ENCODE measurements at places on chromosomes 16 and 17. TPM values are rescaled to one million over a fixed set of nuclear protein-coding genes. Genes with fewer than 3 reads are reported as not detected.

- no peaks in the 10 kb centered on the region for H3K36me3 ChIP-seq
- DNase-seq: peak; percentile 73
- H3K27ac ChIP-seq: no peak overlapping the region
- H3K4me1 ChIP-seq: peaks cover 22% of the 10 kb centered on the region
Measured at GRCh38 chr17:38676706-38677504, 2.1 kb upstream of the EPOP start.

GRCh38 chr17:56777859-56778258 is 55.9 kb downstream of the C17orf67 start:
- H3K4me1 ChIP-seq: peaks cover 14% of the 10 kb centered on the region
- peaks cover 18% of the 10 kb centered on the region for H3K27me3 ChIP-seq
- no peak overlapping the region for H3K27ac ChIP-seq

DNA sequence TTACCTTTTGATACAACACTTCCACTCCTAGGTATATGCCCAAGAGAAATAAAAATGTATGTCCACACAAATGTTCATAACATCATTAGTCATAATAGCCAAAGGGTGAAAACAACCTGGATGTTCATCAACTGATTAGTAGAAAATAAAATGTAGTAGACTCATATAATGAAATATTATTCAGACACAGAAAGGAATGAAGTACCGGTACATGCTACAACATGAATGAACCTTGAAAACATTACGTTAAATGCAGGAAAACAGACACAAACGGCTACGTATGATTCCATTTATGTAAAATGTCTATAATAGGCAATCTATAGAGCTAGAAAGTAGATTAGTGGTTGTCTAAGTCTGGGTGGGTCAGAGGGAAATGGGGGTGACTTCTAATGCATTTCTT is 358.5 kb downstream of the CA10 start:
- H3K36me3 ChIP-seq: no peaks in the 10 kb centered on the region
- H3K27ac ChIP-seq: no peak overlapping the region
- no peaks in the 10 kb centered on the region for H3K4me1 ChIP-seq
- H3K27me3 ChIP-seq: peaks cover 6% of the 10 kb centered on the region

GRCh38 chr17:76111956-76112355 is 8.4 kb upstream of the EXOC7 start:
- no peak overlapping the region for H3K27ac ChIP-seq
- H3K4me1 ChIP-seq: no peaks in the 10 kb centered on the region
- no peaks in the 10 kb centered on the region for H3K36me3 ChIP-seq
- DNase-seq: no peak
- H3K4me3 ChIP-seq: no peak overlapping the region

GRCh38 chr16:54326266-54326662 is 39.7 kb upstream of the IRX3 start:
- H3K36me3 ChIP-seq: no peaks in the 10 kb centered on the region
- H3K4me3 ChIP-seq: no peak overlapping the region
- no peak overlapping the region for H3K27ac ChIP-seq
- H3K27me3 ChIP-seq: no peaks in the 10 kb centered on the region
- no peak for DNase-seq

DNA sequence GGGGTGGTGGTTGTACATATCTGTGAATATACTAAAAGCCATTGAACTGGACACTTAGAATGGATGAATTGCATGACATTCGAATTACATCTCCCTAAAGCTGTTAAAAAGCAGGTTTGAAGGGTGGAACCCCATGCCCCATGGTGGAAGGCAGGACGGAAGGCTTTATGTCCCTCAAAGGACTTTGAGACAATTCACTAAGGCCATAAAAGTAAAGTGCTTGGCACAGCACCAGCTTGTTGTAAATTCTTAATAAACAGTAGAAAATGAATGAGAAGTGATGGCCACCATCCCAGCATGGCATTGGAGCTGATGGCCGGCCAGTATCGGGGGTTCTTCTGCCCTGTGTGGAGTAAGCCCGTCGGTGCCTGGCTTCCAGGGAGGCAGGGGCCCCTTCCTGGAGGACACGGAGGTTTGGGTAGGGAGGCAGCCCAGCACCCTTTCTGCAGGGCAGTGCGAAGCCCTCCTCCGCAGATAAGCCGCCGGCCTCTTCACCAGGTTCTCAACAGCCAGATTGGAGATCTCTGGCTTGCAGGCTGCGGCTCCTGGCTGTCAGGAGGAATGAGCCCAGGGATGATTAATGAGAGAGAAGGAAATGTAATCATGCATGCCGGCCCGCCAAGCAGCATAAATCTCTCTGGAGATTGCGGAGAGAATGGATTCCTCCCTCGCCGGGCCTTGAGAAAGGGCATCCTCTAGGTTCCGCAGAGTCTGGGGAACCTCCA is 346.9 kb downstream of the FOXL1 start:
- DNase-seq: no peak
- H3K27me3 ChIP-seq: peaks cover 39% of the 10 kb centered on the region
- no peak overlapping the region for H3K4me3 ChIP-seq

DNA sequence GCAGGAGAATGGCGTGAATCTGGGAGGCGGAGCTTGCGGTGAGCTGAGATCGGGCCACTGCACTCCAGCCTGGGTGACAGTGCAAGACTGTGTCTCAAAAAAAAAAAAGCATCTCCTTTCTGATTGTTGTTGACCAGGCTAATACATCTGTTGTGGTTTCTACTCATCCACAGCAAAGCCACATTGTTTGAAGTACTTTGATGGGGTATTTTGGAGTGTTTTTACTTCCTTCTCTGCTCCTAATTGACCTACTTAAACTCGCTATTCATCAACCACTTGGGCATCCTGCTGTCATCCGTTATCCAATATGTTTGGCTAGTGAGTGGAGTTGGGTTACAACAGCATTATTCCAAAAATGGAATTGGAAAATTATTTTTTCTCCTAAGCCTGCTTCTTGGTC is 3.5 kb upstream of the CDC27 start:
- H3K4me1 ChIP-seq: peaks cover 56% of the 10 kb centered on the region
- H3K36me3 ChIP-seq: no peaks in the 10 kb centered on the region
- peaks cover 7% of the 10 kb centered on the region for H3K27me3 ChIP-seq

GRCh38 chr16:57349212-57350031 is 9.2 kb upstream of the CCL22 start:
- DNase-seq: no peak
- no peaks in the 10 kb centered on the region for H3K36me3 ChIP-seq
- no peak overlapping the region for H3K4me3 ChIP-seq
- no peak overlapping the region for H3K27ac ChIP-seq
- H3K27me3 ChIP-seq: peaks cover 9% of the 10 kb centered on the region

DNA sequence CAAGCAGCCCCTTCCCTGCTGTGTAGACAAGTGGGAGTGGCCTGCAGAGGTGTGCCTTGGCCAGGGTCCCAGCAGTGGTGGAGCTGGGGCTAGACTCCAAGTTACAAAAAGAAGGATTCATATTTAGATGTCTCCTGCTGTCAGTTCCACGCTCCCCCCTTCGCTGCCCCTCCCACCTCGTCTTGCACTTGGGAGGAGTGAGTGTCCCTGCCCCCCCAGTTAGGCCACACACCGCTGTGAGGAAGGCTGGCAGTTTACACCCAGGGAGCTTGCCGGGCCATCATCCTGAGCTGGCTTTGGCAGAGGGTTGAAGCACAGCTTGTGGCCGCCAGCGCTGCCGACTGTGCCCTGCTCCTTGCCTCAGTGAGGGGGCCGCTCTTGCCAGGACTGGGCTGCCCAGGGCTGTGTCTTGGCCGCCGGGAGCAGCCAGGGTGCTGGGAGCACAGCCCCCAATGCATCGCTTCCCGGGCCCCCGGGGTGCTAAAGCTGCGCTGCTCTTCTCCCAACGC is 44.3 kb downstream of the ELAC2 start:
- no peak for DNase-seq
- H3K4me1 ChIP-seq: peaks cover 3% of the 10 kb centered on the region
- H3K36me3 ChIP-seq: no peaks in the 10 kb centered on the region
- H3K27ac ChIP-seq: no peak overlapping the region
- peaks cover 7% of the 10 kb centered on the region for H3K27me3 ChIP-seq
- H3K4me3 ChIP-seq: no peak overlapping the region

DNA sequence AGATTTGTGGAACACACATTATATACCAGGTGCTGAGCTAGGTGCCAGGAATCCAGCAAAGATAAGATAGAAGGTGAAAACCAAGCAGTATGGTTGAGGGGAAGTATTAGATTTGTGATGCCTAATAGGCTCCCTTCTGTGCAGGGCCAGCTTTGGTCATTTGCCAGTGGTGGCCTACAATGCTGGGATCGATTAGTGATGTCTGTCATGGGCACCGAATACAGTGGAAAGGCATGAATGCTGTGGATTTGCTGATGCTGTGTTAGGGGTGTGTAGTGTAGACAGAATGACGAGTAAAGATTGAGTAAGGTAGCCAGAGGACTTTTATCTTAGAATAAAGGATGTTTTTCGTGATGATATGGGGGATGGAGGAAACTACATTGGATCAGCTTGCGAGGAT is 48.9 kb downstream of the SNX29 start:
- no peaks in the 10 kb centered on the region for H3K27me3 ChIP-seq
- H3K36me3 ChIP-seq: peaks cover 10% of the 10 kb centered on the region
- no peak for DNase-seq
- H3K4me3 ChIP-seq: no peak overlapping the region
- H3K27ac ChIP-seq: no peak overlapping the region

DNA sequence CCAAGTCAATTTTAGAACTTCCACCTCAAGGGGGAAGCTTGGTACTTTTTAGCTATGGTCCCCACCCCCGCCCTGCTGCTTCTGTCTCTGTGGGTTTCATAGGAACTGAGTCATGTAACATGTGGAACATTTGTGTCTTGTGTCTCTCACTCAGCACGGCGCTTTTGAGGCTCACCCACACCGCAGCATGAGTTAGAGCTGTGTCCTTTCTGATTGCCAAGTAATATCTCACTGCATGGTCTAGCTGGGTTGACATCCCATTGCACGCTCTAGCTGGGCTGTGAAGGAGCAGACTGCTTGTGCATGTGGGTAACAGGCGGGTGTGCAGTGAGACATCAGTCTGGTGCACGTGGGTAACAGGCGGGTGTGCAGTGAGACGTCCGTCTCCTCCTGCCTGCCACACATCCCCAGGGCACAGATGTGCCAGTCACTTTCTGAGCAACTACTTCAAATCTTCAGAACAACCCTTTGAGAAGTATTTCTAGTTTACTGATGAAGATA is 26.4 kb upstream of the SLC7A5 start:
- DNase-seq: peak; percentile 76
- H3K27ac ChIP-seq: peak overlapping the region; percentile 88
- H3K4me1 ChIP-seq: peaks cover 31% of the 10 kb centered on the region
- no peaks in the 10 kb centered on the region for H3K27me3 ChIP-seq

DNA sequence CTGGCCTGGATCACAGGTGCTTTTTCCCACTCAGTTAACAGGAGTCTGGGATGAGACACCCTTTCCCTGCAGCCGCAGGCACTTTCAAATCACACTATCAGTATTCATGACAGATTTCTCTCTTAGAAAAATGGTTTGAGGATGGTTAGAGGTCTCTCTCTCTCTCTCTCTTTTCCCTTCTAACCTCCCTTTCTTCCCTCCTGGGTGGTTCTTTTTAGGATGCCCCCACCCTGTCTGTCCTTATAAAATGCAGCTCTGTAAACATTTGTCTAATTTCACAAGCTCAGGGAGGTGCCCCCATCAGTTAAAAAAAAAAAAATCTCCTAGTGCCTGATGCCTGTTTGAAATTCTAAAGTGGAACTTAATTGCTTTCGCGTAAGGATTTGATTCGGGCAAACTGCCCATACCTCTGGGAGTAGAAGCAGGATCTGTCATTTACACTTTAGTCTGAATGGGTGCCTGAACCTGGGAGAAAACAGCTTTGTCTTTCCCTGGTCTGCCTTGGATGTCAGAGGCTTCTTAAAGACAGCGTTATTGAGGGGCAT is 158.8 kb downstream of the CCDC182 start:
- no peak overlapping the region for H3K4me3 ChIP-seq
- no peaks in the 10 kb centered on the region for H3K27me3 ChIP-seq
- H3K27ac ChIP-seq: no peak overlapping the region
- no peaks in the 10 kb centered on the region for H3K36me3 ChIP-seq

- no peaks in the 10 kb centered on the region for H3K4me1 ChIP-seq
- no peak for DNase-seq
- H3K36me3 ChIP-seq: no peaks in the 10 kb centered on the region
- H3K27me3 ChIP-seq: peaks cover 4% of the 10 kb centered on the region
- no peak overlapping the region for H3K27ac ChIP-seq
- H3K4me3 ChIP-seq: no peak overlapping the region
Measured at GRCh38 chr17:56231693-56232092, 78.4 kb downstream of the ANKFN1 start.

GRCh38 chr17:67442787-67443624 is 65.9 kb downstream of the PITPNC1 start:
- peaks cover 91% of the 10 kb centered on the region for H3K4me1 ChIP-seq
- peaks cover 4% of the 10 kb centered on the region for H3K36me3 ChIP-seq
- DNase-seq: no peak
- peak overlapping the region; percentile 90 for H3K27ac ChIP-seq
- H3K4me3 ChIP-seq: peak overlapping the region; percentile 31

DNA sequence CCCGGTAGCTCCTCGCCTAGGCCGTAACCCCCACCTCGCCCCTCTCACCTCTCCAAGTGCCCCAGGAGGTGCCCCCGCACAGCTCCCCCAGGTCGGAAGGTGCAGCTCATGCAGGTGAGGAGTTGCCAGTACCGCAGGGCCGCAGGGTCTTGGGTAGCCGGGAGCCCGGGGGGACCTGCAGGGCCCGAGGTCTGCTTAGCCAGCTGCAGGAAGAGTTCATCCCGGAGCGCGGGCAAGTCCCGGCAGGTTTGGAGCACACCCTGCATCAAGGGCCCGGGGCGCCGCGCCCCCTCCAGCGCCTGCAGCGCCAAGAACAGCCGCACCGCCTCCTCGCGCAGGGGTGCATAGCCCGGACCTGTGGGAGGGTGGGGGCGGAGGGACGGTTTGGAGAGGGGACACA is 4.8 kb downstream of the PLEKHH3 start:
- H3K36me3 ChIP-seq: no peaks in the 10 kb centered on the region
- no peak for DNase-seq
- peaks cover 22% of the 10 kb centered on the region for H3K4me1 ChIP-seq
- H3K4me3 ChIP-seq: no peak overlapping the region
- H3K27me3 ChIP-seq: peaks cover 32% of the 10 kb centered on the region

- no peak overlapping the region for H3K4me3 ChIP-seq
- H3K27me3 ChIP-seq: no peaks in the 10 kb centered on the region
- no peak for DNase-seq
- no peak overlapping the region for H3K27ac ChIP-seq
Measured at GRCh38 chr17:74960570-74961342, 11.8 kb downstream of the HID1 start.

- H3K4me1 ChIP-seq: peaks cover 3% of the 10 kb centered on the region
- H3K27me3 ChIP-seq: peaks cover 2% of the 10 kb centered on the region
- no peak overlapping the region for H3K4me3 ChIP-seq
- no peak overlapping the region for H3K27ac ChIP-seq
- no peaks in the 10 kb centered on the region for H3K36me3 ChIP-seq
- no peak for DNase-seq
Measured at GRCh38 chr16:88971371-88972097, 5.5 kb downstream of the CBFA2T3 start.

Gene GLP2R
- polyA plus RNA-seq: not detected

Data from immature natural killer cell (primary cell).